ENCODE measurements at places on chromosomes 2 and 18.

- no peak for ATAC-seq
Observed at GRCh38 chr2:7835151-7835550, 846.7 kb upstream of the ID2 start.

GRCh38 chr2:111679202-111679601 lies 204.8 kb downstream of the ANAPC1 start:
- ATAC-seq: no peak

GRCh38 chr2:64085936-64086335 lies 58.3 kb downstream of the PELI1 start:
- no peak for ATAC-seq

- ATAC-seq: no peak
Observed at GRCh38 chr18:79484661-79485621, 89.2 kb downstream of the NFATC1 start.

GRCh38 chr2:134706587-134707329 lies 12.0 kb downstream of the TMEM163 start:
- ATAC-seq: peak; percentile 64

DNA sequence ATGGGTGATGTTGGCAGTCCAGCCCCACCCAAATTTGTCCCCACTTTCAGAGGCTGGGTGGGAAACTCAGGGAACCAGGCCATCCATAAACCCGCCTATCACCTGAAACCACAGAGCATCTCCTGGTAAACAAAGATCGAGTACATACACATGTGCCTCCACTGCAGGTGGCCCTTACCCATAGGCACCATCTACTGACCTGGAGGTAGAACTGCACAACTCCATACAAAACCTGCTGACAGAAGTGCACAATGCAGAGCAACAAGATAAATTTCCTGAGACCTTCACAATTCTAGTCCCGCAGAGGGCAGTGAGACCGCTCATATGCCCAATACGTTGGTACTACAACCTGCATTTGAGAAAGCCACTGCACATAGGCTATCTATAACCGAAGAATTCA lies 856.3 kb downstream of the SUCLG1 start:
- no peak for ATAC-seq

GRCh38 chr2:106566050-106566449 lies 78.9 kb downstream of the CD8B2 start:
- no peak for ATAC-seq

DNA sequence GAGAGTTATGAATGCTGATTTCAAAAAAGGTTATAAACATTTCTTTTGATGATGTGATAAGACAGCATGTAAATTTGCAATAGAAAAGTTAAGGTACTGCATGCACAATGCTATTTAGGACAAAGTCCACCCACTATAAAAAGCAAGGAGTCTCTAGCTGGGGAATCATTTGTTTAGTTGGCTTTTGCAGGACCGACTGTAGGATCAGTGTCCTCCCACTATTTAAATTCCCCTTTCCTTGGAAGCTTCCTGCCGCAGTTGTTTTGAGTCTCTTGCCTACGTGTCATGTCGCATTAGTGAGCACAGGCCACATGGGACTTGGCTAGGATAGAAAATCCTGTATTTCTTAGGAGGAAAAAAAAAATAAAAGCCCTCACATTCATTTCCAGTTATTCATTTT lies 13.1 kb downstream of the QPCT start:
- ATAC-seq: no peak

- ATAC-seq: no peak
Observed at GRCh38 chr2:176246331-176246730, 22.9 kb upstream of the MTX2 start.

- no peak for ATAC-seq
Observed at GRCh38 chr2:71788601-71789240, 335.4 kb downstream of the DYSF start.

DNA sequence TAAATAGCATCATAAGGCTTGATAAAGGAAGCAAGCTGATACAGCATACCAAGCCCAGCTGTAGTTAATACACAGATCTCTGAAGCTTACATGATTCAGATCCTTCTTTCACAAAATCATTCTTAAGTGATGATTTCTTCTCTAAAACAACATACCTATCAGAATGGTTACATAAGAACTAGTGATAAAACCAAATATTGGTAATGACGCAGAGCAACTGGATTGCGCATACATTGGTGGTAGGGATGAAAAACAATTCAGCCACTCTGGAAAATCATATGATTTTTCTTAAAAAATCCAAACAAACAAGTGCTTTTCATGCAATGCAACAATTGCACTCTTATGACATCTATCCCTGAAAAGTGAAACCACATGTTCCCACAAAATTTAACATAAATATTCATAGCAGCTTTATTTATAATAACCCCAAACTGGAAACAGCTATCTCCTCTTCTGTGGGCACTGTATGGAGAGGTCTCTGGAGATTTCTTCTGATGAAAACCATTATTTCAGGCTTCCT lies 153.6 kb upstream of the DSEL start:
- ATAC-seq: no peak

- ATAC-seq: no peak
Observed at GRCh38 chr2:45401431-45401922, 209.6 kb downstream of the SRBD1 start.

DNA sequence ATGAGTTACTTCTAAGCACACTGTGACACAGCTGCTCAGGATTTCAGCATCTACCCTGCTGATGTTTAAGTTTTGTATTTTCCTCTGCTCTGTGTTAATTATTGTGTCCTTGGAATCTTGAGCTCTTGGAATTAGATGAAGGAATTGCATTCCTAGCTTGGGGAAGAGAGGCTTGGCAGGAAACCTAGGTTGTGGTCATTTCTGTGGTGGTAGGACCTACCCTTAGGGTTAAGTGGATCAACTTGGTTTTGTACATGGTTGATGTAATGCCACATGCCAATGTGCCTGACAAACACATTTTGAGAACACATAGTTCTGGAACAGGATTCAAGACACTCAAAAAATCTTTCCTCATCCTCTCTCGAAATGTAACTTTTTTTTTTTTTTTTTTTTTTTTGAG lies 264.5 kb upstream of the MEX3C start:
- no peak for ATAC-seq

- no peak for ATAC-seq
Observed at GRCh38 chr2:174522553-174522952, 35.7 kb upstream of the GPR155 start.
